ENCODE measurements at places on chromosomes 2 and 18.

GRCh38 chr2:238925816-238926521 is 78.1 kb downstream of the TWIST2 start:
- DNase-seq, result no peak

GRCh38 chr18:76882146-76882545 is 59.8 kb downstream of the ZNF236 start:
- no peak for DNase-seq

GRCh38 chr2:165122521-165122920 is 81.3 kb downstream of the SCN3A start:
- peak; percentile 36 for DNase-seq

DNA sequence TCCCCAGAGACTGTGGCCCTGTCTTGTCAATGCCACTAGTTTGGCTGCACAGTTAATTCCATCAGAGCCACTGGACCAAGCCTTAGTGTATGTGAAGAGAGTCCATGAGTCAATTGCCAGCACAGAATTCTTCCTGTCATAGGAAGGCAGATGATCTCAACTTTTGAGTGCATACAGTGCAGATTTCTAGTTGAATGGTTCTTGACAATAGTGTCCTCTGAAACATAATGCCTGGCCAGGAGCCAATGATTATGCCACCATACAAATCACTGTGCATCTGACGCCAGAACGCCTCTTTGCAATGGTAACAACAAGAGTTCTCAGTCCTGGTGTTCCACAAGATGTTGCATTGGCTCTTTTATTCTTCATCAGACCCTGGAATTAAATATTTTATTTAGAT is 7.1 kb downstream of the NEUROD1 start:
- no peak for DNase-seq

All from ACHN (cell line).